Activated CD4-positive, alpha-beta T cell treated with anti-CD3 and anti-CD28 coated beads for 4 hours (primary cell): ENCODE measurements at places on chromosomes 7 and 10.

DNA sequence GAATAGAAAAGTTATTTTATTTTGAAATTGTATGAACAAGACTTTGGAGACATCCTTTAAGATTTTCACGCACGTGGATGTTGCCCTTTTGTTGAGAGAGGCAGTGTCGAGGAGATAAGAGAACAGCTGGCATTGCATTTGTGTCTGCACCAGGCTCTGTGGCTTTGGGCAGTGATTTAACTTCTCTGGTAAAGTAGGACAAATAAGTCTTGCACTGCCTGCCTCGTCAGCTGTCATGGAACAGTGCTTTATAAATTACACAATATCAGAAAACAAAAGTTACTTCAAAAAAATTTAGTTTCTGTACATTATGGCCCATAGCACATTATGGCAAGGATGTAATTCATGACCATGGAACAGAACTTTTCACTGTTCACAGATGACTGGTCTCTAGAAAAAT is 20.1 kb downstream of the SNX10 start:
- DNase-seq = no peak

DNA sequence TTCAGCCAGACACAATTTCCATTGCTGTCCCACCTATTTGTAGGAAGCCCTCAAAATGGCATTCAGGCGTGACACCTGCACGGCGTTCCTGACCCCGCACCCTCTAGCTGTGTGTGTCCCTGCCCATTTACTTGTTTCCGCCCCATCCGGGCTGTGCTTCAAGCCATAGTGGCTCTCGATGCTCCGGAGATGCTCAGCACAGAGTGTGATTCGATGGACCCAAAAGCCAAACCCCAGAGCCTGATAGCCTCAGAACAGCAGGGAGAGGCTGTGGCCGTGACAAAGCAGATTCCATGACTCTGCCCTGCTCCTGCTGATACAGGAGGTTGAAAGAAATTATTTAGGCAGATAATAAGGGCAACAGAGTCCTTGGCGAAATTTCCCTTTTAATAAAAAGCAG is 13.4 kb downstream of the BUD31 start:
- no peak for DNase-seq

GRCh38 chr10:124955868-124956267 is 13.9 kb downstream of the ZRANB1 start:
- DNase-seq = no peak

- no peak for DNase-seq
Measured at GRCh38 chr10:86646532-86646931, 7.8 kb upstream of the OPN4 start.

DNA sequence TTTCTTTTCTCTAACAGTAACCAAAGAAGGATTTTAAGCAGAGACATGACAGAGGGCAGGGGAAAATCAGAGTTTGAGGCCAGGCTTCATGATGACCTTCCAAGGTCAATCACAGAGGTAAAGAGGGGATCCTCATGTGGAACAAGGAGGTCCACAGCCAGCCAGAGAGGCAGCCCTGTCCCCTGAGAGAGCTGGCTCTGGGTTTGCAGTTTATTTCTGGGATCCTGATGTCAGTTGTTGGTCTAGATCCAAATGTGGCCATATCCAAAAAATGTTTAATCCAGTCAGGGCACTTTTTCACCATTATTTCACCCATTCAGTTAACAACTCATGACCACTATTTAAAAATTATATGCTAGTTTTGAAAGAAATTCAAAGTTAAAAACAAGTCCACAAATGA is 45.6 kb downstream of the GPR141 start:
- no peak for DNase-seq

- no peak for DNase-seq
Measured at GRCh38 chr7:81280531-81280930, 361.7 kb upstream of the SEMA3C start.

DNA sequence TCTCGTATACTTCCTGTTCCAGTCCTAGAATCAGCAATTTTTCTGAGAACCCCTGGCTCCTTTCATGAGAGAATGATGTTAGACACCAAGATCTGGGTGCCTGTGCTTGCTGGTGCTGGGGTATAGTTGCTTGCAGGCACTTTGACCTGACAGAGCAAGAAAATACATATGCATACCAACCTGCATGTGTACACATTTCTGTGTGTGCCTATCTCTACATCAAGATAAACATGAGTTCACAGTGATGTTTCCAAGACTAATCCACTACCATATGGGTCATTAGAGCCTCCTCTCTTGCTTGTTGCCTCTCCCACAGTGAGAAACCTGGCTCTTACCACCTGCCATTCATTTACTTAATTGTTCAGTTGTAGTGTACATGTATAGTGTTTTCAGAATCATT is 229.1 kb upstream of the IGFBP3 start:
- DNase-seq = no peak

DNA sequence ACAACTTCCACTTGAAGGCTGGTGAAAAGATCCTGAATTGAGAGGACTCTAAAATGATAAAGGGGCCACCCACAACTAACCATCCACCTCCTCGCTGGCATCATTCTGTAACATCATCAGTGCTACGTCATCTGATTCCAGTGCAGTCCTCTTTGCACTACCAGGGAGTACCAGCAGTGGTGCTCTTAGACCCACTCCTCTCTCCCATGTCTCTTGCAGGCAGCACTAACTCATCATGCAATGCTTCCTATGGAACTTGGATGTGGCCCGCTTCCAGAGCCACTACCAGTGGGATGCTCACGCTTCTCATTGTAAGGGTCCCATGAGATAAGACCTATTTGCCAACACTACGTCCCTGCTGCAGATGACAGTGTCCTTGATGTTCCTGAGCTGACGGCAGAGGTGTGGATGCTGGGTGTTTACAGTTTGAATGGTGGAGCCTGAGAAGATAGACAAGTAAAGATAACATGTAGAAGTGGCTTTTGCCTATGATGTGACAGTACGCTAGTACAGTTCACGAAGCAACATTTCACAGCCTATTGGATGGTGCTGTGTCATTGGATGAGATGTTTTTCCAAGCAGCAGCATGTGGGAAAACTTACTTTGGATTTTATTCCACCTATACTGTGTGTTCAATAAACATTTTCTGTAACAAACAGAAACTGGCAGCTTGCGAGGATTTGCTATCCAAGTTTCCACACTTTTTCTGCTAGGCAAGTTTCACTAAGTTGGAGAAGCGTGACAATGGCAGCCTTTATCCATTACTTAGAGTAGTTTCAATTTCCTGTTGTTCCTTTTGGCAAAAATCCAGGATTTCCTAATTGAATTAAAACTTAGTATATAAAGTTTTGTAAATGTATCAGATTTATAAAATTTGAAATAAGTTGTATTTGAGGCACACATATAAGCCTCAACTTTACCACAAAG is 35.8 kb upstream of the COBL start:
- no peak for DNase-seq

DNA sequence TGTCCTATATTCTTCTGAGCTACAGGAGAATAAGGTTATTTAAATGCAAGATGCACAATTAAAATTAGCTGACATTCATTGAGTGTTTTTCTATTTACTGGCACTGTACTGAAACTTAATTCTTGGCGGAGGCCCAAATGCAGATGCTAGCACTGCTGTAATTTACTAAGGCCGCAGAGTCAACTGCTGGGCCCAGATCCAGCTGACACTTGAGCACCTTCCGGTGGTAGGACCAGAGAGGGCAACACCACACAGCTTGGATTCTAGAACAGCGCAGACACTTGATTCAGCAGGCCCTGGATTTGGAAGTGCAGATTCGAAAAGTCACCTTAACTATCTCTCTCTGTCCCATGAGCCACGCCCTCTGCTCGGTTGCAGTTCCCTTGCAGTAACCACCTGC is 228.6 kb upstream of the TMEM72 start:
- no peak for DNase-seq

DNA sequence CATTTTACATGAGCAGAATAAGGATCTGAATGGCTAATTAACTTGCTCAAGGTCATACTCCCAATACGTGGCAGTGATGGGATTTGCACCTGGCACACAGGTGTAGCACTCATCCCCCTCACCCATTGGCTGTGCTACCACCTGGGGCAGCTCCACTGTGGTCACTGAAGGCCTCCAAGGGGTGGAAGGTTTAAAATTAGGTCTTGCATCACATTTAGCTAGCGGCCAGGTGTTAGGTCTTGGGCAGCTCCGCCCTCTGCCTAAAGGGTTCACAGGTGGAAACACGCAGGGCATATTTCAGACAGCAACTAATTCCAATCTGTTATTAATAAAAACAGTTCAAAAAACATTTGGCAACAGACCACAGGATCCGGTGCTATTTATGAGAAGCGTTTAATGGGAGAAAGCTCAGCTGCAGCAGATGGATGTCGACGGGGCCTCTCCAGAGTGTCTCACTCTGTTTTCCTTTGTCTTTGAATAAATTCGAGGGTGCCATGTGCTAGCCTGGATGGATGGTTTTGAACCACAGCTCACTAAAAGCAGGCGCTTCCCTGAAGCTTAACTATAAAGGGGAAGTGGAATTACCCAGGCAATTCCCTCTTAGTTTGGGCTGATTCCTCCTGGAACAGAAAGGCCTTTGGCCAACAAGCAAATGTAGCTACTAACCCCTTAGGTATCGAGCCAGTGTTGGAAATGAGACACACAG is 1017.6 kb downstream of the TYW1 start:
- no peak for DNase-seq

DNA sequence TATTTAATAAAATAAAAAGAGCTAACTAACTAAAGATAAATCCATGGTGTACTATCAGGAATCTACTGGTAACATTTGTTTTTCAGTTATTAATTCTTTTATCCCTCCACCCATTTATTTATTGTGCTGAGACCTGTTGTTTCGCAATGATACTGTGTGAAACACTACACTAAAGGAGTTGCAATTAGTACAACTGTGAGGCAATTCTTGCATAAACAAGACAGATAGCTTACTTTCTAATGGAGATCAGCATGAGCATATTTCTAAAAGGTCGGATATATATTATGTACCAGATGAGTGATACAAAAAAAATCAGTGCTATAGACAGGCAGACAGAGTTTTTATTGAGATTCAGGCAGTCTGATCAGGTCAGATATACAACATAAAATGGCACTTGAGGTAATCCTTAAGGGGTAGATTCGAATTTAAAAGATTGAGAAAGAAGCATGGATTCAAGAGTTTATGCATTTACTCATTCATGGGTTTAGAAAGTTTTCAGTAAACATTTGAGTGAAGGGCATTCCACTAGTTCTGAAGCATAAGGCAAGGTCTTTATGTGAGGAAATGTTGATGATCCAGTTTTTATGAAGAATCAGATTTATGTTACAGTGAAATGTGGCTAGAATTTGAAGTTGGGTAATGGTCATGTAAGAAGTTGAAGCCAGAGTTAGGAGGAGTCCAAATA is 147.6 kb downstream of the POLR1F start:
- no peak for DNase-seq

DNA sequence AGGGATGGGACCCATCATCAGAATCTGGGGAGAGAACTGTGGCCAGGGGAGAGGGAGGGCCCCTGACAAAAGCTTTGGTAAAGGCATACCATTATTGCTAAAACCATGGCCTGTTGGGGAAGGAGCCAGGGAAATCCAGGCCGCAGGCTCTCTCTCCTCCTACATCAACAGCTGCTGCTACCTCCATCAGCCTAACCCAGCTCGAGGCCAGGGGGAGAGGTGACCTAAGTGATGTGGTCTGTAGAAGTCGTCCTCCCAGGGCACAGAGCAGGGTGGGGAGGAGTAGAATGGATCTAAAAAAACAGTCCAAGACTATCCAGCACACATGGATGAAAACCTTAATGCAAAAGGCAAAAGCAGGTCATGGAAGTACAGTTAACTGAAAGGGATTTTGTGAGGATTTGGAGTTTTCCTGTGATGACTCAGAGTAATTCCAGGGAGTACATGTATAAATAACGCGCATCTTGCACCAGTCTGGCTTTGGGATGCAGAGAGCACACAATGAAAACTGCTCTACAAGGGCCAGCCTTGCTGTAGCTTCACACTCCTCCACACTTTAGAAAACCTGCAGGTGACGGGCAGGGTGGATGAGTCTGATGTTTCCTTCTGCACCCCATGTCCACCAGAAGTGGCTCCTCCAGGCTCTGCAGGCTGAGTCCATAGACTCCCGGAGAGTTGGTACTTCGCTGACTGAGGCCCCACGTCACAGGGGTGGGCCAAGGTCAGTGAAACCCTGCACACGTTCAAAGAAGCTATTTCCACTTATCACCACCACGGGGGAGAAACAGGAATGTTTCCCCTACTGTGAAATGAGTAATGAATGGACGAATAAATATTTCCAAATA is 38.5 kb upstream of the MSMB start:
- no peak for DNase-seq

- DNase-seq = peak; percentile 54
Measured at GRCh38 chr7:142811154-142811737, 40.5 kb downstream of the PRSS2 start.

- DNase-seq = no peak
Measured at GRCh38 chr7:70881167-70881847, 250.6 kb upstream of the GALNT17 start.

- DNase-seq = peak; percentile 18
Measured at GRCh38 chr7:42931447-42931833, 534 bp downstream of the PSMA2 start.

GRCh38 chr10:94316560-94316959 is 46.2 kb downstream of the NOC3L start:
- DNase-seq = no peak

DNA sequence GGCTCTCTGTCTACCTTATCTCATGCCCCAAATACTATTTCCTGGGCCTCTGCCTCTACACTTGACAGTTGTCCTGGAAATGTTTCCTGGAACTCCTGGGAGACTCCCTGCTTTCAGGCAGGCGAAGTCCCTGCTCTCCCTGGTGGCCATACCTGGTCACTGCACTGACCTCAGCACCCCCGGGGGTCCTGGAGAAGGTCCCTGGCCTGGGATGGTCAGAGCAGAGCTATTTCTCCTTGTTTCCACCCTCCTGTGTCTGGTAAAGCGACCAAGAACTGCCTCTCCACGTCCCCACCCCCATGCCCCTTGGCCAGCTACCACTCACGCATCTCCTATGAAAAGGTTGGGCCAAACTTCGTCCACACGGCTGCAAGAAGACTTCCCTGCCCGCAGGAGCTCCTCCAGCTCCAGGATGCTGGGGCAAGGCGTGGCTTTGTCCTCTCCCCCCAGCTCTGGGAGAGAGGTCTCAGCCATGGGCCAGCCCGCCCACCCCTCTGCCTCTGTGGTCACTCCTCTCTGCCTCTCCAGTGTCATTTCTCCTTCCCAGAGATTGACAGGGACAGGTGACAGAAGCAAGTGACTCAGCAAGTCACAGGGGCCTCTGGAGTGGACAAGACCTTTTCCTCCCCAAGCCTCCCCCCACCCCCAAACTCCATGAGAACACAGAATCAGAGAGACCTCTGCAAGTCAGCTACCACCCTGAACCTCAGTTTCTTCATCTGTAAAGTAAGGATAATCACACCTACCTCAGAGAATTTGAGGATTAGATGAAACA is 2.6 kb upstream of the SAMD8 start:
- DNase-seq = no peak

DNA sequence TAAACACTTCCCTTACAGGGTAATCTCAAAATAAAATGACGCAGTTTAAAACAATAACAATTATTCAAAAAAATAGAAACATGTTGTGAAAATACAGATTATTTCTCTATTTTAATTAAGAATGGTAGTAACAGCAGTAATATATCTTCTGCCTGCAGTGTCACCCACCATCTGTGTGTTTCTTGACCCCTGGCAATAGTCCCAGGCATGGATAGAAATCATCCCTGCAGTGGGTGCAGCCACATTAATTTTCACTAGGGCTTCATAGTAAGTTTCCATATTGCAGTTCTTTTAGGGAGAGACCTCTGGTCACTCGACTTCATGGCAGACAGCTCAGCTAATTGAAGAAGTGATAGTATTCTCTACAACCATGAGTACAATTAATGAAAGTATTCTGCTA is 470.1 kb upstream of the TEX47 start:
- DNase-seq = no peak

- DNase-seq = no peak
Measured at GRCh38 chr7:106914018-106914607, 49.0 kb downstream of the PIK3CG start.
